Stimulated activated CD4-positive, alpha-beta T cell treated with anti-CD3 and anti-CD28 coated beads, TNF-alpha, amount 100 ng/mL, for 48 hours (primary cell): ENCODE measurements at places on chromosomes 12 and 14.

GRCh38 chr14:60840313-60840712, 105.8 kb downstream of the MNAT1 start:
- no peak for DNase-seq

- no peak for DNase-seq
These were observed 33.1 kb upstream of the PTPRO start for GRCh38 chr12:15289192-15289591.

DNA sequence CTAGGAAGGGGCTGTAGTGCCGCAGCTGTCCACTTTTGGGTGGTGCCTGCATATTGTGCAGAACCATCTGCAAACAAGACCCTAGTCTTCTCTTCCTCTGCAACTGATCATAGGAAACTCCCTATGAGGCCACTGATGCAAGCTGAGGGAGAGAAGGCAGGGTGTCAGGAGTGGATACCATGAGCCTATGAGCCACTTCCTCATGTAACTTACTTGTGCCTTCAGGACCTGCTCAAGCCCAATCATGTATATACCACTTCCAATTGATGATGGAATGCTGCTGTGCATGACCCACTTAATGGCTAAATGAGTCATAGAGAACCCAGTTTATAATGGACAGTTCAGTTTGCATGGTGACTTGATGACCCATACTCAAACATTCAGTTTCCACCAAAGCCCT, 107.9 kb downstream of the ALG10B start:
- DNase-seq = no peak

DNA sequence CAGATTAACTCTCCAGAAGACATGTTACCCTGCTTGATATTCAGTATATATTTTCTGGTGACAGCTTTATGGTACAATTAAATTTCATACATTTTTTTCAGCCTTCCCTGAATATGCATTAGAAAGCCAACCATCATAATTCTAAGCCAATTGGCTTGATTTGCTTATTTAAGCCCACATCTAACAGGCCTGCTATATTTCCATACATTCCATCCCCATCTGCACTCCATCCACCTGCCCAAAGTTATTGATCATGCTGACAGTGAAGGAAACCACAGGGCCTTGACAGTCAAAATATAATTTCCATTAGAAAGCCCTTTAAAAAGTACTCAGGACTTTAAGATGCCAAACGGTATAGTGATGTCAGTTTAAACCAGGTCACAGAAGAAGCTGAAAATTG, 164.3 kb downstream of the GXYLT1 start:
- no peak for DNase-seq

DNA sequence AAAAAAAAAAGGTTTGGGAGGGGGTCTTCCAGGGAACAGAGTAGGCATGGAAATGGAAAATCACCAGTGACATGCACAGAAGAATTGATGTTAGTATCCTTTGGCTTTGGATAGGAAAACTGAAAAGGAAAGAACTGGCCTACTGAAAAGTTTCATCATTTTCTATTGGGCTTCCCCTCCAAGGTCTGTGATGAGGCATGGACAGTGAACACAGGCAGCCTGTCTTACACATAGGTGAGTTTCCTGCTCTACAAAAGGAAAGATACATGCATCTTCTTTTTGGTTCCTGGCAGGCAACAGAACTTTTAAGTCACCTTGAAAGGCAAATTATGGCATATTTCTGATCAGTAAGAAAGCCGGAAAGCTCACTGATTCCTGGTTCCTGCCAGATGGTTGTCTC, 5.8 kb downstream of the BMAL2 start:
- no peak for DNase-seq

- no peak for DNase-seq
These were observed 16.8 kb upstream of the RTRAF start for GRCh38 chr14:51972566-51972965.

DNA sequence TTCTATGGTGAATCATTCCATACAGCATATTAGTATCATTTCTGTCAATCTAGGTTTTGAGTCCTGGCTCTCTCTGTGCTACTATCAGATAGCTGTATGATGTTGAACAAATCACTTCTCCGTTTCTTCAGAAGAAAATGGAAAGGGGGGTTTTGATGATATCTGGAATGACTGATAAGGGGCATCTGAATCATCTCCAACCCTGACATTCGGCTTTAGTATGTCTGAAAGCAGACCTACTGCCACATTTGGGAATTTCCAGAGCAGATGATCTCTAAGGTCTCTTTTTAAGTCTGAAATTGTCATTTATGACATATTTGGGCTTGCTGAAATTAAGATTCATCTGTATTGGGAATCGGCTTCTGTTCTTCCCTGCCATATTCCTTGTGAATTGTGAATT, 10.1 kb downstream of the MLF2 start:
- no peak for DNase-seq

- DNase-seq = no peak
These were observed 474 bp downstream of the KCNK10 start for GRCh38 chr14:88322504-88323085.

DNA sequence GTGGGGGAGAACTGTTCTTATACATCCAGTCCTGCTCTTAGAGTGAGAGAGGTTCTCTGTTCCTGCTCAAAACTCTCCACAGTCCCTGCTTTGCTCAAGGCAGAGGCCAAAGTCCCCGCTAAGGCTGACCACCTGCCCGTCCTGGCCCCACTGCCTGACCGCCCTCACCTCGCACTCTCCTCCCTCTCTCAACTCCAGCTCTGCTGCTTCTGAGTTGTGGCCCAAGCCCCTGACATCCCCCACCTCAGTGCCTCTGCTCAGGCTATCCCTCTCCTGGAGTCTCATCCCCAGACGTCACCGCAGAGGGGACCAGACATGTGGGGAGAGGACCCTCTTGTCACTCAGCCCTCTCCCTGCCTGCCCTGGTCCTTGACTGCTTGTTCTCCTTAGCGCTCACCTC, 110.6 kb downstream of the CALM1 start:
- DNase-seq = no peak

- DNase-seq = no peak
These were observed 8.6 kb downstream of the RAN start for GRCh38 chr12:130880411-130880885.

GRCh38 chr12:107296681-107297089, 203.3 kb upstream of the CRY1 start:
- no peak for DNase-seq

DNA sequence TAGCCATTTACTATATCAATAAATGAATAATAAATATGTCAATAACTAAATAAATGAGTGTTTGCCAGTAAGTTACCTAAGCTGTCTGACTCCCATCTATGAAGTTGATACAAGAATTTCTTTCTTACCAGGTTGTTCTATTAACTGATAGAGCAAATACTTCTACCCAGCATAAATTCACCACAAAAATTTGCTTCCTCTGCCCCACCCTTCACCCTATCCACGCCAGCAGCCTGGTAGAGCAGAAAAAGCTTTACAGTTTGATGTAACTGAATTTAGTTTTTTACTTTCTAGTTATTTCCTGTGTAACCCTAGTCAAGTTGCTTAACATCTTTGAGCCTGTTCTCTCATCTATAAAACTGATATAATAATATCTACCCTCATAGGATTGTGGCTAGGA, 94.9 kb upstream of the SLC16A7 start:
- DNase-seq = no peak

DNA sequence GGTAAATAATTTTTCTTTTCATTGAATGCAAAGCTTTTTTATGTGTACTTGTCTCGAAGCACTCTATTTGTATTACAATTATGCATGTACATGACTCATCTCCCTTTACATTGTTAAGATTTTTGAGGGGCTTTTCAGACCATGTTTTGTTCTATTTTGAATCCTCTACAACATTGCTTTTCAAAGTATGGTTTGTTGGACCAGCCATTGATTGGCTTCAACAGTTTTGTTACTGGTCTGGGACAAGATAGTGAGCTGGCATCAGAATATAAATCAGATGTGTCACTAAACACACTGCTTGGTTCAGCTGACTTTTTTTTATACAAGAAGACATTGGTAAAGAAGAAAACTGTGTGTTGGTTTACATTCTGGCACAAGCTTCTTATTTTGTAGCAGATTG, 122.3 kb downstream of the MON2 start:
- no peak for DNase-seq

- DNase-seq = no peak
These were observed 7.7 kb upstream of the MMP19 start for GRCh38 chr12:55850401-55850800.

DNA sequence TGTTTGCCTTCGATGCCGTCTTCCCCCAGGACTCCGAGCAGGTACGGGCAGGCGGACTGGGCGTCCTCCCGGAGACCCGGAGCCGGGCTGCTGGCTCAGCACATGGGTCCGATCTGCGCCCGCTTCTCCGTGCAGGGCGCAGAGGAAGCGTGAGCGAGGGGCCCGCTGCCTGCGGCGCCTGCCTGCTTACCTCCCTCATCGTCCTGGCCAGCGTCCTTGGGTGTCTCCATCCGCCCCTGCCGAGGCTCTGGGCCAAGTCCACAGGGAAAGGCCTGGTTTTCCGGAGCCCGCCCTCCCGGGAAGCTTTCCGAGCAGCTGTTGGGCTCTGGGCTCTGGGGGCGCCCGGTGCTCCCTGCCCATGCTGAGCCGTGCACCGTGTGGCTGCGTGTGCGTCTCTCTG, 33.5 kb downstream of the KIF26A start:
- DNase-seq = no peak

- no peak for DNase-seq
These were observed 2.1 kb upstream of the CRIP2 start for GRCh38 chr14:105472486-105472991.

DNA sequence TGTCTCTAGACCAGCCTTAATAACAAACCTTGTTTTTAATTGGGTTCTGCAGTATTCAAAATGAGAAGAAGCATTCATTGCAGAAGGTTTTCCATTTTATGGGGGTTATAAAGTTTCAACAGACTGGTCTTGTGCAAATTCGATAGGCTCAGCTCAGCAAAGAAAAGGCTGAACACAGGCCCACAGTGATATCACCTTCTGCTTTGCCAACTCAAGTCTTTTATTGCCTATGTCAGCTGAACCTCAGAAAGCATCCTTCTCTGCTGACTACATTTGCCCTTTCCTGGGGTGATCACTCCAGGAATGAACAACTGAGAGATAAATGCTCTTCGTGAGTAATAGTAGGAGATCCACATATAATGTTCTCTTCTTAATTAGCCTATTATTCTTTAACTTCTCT, 134.5 kb upstream of the CCDC175 start:
- DNase-seq = no peak

GRCh38 chr14:52741865-52742264, 11.9 kb downstream of the STYX start:
- no peak for DNase-seq

DNA sequence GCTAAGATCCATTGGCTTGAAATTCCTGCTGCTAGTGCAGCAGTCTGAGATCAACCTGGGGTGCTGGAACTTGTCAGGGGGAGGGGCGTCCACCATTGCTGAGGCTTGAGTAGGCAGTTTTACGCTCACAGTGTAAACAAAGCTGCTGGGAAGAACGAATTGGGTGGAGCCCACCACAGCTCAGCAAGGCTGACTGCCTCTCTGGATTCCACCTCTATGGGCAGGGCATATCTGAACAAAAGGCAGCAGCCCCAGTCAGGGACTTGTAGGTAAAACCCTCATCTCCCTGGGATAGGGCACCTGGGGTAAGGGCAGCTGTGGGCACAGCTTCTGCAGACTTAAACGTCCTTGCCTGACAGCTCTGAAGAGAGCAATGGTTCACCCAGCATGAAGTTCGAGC, 191.7 kb downstream of the ALG10B start:
- no peak for DNase-seq

GRCh38 chr14:59363531-59364226, 101.5 kb downstream of the GPR135 start:
- no peak for DNase-seq

DNA sequence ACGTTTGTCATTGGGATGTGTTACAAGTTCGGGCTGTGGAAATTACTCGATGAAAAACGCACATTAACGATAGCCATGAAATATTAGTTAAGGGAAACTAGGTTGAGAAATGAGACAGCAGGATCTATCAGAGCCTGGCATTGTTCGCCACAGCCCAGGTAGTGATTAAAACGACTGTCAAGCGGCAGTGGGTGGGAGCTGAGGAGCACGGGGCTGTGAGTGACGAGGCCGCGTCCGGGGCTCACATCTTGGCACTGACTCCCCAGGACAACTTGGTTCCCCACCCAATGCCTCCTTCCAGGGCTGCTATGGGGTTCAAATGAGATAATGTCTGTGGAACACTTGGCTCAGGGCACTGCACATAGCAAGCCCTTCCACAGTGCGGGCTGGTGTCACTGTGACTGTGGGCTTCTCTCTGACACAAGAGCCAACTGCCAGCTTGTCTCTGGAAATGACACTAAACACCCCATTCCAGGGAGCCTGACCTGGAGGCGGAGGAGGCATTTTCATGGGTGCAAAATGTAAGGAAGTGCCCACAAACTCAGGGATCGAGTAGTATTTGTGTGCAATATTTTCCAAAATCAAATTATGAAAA, 19.3 kb downstream of the MMAB start:
- DNase-seq = no peak

DNA sequence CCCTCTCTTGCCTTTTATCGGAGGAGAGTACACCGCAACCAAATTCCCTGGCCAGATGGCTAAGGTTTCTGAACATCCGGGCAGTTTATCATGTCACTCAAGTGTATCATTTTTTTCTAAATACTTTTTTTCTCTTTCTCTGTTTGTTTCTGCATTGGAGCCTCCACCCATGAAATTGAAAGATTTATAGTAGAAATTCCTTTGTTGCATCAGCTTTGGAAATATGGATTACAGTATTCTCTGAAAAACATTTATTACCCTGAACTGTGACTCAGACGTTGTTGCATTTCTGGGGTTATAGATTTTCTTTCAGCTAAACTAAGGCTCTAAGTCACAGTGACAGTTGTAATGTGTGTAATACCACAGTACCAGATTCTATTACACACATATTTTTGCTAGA, 187.0 kb downstream of the SPTSSA start:
- no peak for DNase-seq

DNA sequence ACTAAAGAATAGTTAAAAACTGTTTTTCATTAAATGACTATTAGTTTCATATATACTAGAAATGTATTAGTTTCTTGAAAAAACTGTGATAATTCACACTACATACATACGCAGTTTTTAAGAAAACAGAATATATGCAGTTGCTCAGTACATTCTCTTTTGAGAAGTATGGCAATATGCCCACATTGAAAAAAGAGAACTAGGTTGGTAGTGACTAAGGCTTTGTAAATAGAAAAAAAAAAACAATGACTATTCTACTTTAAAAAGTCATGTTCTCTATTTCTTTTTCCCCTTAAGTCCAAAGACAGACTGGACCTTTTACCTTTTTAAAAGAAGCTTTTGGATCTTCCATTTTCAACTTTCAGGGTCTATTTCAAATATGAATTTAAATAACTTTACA, 25.0 kb downstream of the SNX6 start:
- DNase-seq = no peak

GRCh38 chr14:60561845-60562746, 53.1 kb downstream of the SIX6 start:
- DNase-seq = no peak

- no peak for DNase-seq
These were observed 252.4 kb upstream of the SYT1 start for GRCh38 chr12:78612190-78612589.
